Ammon's horn (tissue), 1 donor: ENCODE measurements at places on chromosomes 4 and X.
A peak's percentile ranks its signal among the peaks of the same experiment; 100 is the strongest.

DNA sequence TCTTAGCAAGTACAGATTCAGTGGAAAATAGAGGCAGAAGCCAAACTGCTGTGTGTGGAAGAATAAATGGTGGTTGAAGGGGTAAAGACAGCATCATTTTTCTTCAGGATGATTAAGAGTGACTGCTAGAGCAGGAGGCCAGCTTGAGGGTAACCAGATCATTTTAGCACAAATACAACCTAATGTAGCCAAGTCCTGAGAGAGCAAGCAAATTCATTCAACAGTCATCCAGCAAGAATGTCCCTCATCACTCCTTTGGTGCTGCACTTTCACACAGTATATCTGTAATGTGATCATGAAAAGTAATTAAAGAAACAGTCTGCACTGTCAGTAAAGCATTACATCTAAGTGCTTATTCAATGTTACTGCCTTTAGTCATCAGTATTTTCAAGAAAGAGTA lies 44.8 kb downstream of the NPFFR2 start:
- DNase-seq, result no peak

GRCh38 chr4:151777471-151777870 lies 16.7 kb upstream of the GATB start:
- DNase-seq, result no peak

GRCh38 chr4:54440394-54441136 lies 211.5 kb downstream of the PDGFRA start:
- peak; percentile 70 for DNase-seq

DNA sequence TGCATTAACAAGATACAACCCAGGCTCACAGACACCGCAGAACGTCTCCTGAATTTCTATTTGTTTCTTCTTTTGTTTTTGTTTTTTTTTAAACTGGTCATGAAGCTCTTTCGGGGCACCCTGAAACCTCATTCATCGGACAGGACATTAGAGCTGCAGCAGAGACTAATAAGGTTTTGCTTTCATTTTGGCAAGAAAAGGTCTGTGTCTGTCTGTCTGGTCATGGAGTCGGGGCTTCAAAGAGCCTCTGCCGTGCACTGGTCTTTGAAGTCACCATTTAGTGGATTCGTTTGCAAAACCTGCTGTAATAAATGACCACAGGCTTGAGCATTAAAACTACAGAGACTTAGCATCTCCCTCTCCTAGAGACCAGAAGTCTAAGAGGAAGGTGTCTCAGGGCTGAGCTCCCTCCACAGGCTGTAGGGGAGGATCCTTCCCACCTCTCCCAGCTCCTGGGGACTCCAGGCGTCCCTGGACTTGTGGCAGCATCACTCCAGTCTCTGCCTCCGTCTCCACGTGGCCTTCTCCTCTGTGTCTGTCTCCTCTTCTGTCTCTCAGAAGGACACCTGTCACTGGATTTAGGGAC lies 247.5 kb downstream of the CRLF2 start:
- DNase-seq, result no peak

DNA sequence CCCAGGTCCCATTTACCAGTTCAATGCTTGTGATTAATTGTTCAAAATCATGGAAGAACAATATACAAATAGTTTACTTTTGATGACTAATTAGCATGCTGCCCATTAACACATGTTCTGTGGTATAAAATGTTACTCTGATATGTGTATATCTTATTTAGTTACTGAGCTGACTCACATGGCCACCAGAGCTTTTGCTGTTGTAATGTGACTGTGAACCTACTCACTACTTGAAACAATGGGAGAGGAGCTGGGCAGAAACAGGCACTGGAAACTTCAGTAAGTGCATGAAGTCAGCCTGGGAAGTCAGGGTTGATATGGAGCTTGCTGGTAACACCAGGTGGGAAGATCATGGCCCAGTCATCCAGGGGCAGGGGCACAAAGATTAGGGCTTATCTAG lies 72.7 kb upstream of the MAD2L1 start:
- no peak for DNase-seq

- DNase-seq, result no peak
Observed at GRCh38 chr4:156193106-156193505, 239.4 kb upstream of the CTSO start.

DNA sequence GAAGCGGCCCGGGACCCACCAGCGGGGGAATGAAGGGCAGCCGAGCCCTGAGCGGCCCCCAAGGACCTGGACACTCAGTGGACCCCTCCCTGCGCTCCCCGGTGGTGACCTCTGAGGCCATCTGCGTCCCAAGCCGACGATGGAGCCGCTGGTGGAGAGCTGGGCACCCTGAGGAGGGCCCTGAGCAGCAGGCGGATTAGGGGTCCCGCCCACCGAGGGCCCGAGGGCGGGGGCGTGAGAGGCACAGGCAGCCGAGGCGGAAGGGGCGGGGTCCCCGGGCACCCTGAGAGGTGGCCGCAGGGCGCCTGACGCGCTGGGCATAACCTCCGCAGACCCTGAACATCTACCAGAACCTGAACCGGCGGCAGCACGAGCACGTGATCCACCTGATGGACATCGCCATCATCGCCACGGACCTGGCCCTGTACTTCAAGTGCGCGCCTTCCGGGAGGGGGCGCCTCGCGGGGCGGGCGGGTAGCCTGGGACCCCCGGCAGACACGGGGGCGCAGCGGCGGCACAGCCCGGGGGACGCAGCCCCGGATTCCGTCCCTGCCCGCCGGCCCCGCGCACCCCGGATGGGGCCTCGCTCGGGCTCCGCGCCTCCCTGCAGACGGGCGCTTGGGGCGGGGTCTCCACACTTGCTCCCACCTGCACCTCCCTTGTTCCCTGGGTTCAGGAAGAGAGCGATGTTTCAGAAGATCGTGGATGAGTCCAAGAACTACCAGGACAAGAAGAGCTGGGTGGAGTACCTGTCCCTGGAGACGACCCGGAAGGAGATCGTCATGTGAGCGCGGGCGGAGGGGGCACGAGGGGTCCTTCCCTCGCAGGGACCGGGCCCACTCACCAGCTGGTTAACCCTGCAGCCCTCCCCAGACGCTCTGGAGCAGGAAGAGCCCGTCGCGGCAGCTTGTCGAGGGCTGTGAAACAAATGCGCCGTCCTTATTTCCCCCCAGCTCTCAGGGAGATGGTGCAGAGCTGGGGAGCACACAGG lies 10.3 kb downstream of the ATP5ME start:
- DNase-seq, result peak; percentile 45
